Regular cardiac myocyte (primary cell): ENCODE measurements at places on chromosomes 5 and 9. TPM values are rescaled to one million over a fixed set of nuclear protein-coding genes. Genes with fewer than 3 reads are reported as not detected.

ARHGEF28 gene
- total RNA-seq, result 23.8 and 51.9 TPM in 2 replicates

SVEP1 gene
- 14.4 and 90.8 TPM in 2 replicates for total RNA-seq

PCSK5 gene
- total RNA-seq, result 3.3 and 17.8 TPM in 2 replicates

WDR31 gene
- 1.3 and 2.0 TPM in 2 replicates for total RNA-seq

TENT4A gene
- total RNA-seq, result 8.5 and 18.4 TPM in 2 replicates

NRG2 gene
- 0.56 and 0.77 TPM in 2 replicates for total RNA-seq

DPP7 gene
- 33.9 and 69.9 TPM in 2 replicates for total RNA-seq

PCDHA6 gene
- 0.38 and 3.1 TPM in 2 replicates for total RNA-seq

GARIN3 gene
- not detected in 2 replicates for total RNA-seq

SOX30 gene
- under 0.01 TPM in 1 of 2 replicates, not detected in the other for total RNA-seq
